ENCODE measurements at places on chromosomes 13 and 19.

DNA sequence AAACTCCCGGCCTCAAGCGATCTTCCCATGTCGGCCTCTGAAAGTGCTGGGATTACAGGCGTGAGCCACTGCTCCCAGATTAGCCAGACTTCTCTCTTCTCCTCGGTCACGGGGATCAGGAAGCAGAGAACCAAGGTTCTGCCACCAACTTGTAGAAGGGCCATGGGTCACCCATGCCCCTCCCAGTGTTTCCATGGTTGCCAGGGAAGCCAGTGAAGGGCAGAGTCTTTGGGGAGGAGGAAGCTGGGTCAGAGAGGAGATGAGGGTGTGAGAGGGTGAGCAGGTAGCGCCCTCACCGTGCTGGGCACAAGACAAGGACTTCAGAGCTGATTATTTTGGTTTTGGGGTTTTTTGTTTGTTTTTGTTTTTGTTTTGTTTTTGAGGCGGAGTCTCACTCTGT lies 77.1 kb downstream of the GNG7 start:
- peak; percentile 85 for DNase-seq

DNA sequence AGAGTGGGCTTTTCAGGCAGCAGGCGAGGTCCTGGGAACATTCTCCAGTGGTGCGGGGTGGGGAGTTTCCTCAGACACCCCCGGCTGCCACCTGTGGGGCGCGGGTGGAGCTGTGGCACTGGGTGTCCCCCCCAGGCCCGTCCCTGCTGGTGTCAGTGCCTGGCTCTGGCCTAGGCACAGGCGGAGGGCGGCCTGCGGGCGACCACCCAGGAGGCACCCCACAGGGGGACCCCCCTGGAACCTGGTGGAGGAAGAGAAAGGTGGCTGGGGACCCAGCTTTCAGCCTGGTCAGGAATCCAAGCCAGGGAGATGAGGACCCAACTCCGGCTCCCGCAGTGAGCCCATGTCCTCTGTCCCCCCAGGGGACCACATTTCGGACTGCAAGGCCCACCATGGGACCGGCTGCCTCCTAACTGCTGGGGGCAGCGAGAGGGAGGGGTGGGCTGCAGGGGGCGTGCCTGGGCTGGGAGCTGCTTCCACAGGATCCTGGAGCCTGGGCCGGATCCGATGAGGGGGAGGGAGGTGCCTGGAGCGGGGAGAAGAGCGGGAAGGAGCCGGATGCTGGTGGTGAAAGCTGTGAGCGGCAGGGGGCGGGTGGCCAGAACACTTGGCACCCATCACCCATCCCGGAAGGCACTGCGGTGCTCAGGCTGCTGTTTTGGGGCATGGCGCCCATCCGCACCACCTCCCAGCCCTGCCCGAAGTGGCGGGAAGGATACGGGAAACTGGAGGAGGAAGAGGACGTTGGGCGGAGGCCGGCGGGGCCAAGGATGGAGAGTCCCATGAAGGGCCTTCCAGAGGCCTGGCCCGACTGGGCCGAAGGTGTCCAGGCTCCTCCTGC lies 5.5 kb upstream of the CTXN1 start:
- DNase-seq, result no peak

- DNase-seq, result no peak
Observed at GRCh38 chr13:113550453-113550852, 34.1 kb upstream of the TFDP1 start.

DNA sequence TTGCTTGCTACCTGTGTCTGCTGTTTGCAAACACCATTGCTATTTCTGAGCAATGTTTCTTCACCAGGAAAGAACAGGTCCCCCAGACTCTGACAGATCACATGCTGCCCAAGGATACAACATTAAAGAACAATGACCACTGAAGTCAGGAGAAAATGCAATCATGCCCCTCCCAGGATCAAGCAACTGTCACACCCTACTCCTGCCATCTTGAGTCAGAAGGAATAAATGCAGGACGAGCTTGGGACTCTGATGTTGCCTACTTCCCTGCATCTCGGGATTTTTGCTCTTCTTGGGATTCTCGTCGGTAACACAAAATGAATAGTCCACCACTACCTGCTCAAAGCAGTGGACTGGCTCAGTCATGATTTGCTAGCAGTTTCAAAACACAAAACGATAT lies 490.6 kb downstream of the COG6 start:
- no peak for DNase-seq

- no peak for DNase-seq
Observed at GRCh38 chr13:108266321-108266990, 3.1 kb upstream of the TNFSF13B start.

- no peak for DNase-seq
Observed at GRCh38 chr13:49776871-49777270, 15.6 kb downstream of the KPNA3 start.

- DNase-seq, result no peak
Observed at GRCh38 chr13:49539313-49539712, 43.6 kb downstream of the PHF11 start.

DNA sequence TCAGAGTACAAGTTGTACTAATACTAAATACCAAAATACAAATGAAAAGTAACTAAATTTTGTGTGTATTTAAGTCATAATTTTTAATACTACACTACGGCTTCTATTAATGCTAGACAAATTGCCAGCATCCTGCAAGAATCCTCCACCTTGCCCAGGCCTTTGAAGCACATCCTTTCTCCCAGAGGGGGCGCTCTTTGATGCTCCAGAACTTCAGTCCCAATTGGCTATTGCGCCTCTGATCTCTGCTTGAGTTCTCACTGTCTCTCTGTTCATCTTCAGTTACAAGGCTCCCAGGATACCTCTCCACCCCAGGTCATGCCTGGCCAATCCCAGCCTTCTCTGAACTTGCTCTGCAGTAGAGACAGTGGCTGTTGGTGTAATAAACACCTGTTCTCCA lies 141.0 kb downstream of the DCLK1 start:
- DNase-seq, result no peak

GRCh38 chr13:27132538-27132937 lies 39.1 kb downstream of the USP12 start:
- no peak for DNase-seq

DNA sequence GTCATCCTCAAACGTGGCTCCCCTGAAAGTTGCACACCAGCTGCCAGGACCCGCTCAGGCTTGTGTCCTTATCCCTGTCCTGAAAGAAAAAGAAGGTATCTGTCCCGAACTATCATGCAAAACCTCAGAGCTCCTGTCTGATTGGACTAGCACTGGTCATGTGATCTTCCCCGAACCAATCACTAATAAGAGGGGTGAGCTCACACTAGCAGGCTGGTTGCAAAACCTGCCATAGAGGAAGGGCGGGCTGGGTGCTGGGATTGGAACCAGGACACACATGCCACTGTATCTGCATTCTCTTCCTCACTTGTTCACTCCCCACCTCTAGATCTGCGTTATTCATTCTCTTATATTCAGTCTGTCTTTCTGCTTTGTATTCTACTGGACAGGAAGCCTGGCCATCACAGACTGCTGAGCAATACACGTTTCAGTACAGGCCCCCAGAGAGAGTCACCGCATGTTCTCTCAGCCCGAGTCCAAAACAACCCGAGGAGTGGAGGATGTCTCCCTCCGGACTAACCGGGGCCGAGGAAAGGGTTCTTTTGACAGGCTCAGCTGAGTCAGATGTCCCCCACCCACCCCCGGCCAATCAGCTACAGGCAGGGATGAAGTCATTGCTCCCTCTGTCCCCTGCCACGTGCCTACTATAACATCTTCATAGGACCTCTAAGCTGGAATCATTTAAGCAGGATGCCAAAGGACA lies 97.7 kb downstream of the SIPA1L3 start:
- peak; percentile 85 for DNase-seq

DNA sequence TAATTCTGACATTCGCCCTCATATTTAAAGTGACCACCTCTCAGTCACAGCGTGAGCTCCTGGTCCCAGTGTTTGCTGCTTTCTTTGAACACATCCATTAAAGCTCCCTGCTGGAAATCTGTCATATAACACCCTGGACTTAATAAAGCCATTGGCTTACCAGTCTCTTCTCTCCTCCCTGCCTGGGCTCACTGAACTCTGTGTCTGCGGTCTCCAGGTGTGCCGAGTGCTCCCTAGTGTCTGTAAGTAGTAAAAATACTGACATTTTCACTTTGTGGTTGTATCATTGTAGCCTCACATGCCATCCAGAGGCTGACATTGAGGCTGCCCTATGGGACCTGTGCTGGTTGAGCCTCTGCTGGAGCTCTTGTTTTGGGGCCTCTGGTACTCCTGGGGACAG lies 2.6 kb upstream of the PSG11 start:
- DNase-seq, result no peak

- DNase-seq, result no peak
Observed at GRCh38 chr13:85864963-85865530, 65.8 kb upstream of the SLITRK6 start.

DNA sequence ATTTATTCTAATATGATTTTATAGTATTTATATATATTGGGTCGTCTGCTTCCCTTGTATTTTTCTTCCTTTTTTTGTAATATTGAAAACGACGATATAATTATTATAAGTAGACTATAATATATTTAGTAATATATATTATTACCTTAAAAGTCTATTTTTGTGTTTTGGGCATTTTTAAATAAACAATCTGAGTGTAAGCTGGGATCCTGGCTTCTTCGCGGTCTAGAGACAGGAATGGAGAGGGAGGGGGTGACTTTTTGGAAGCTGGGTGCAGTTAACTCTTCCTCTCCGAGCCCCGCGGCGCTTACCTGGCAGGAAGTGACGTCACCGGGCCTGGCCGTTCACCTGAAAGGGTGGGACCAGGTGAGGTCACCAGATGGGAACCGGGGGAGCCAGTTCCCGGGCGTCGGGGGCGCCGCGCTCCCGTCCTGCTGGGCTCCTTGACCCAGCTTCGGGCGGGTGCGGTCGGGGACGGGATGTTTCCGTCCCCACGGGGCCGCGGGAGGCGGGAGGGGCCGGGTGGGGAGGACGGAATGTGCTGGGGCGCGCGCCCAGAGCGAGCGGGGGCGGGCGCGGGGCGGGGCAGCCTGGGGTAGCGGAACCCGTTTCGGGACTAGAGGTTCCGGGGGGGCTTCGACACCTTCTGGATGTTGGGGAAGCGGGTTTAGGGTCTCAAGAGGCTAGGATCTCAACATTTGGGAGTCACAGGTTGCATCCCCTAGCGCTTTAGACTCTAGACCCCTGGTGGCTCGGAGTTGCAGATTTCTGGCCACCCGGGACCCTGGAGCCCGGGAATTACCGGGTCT lies 2.8 kb downstream of the ZFP36 start:
- peak; percentile 95 for DNase-seq

- DNase-seq, result no peak
Observed at GRCh38 chr13:36918246-36919131, 1.5 kb downstream of the SMAD9 start.

DNA sequence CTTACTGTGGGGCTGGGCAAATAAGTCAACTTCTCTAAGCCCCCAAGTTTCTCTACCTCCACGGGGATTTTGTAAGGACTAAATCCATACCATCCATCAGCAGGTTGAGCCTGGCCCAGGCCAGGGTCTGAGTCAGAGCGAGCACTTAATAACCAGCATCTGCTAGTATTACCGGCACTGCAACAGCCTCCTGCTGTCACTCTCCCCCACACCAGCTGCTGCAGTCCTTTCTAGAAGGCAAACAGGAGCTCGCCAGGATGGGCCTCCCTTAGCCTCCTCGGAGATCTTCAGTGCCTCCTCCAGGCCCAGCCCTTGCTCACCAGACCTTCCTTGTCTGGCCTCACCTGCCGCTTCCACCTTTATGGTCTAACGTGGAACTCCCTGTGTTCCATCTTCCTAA lies 3.2 kb downstream of the NAPA start:
- no peak for DNase-seq

DNA sequence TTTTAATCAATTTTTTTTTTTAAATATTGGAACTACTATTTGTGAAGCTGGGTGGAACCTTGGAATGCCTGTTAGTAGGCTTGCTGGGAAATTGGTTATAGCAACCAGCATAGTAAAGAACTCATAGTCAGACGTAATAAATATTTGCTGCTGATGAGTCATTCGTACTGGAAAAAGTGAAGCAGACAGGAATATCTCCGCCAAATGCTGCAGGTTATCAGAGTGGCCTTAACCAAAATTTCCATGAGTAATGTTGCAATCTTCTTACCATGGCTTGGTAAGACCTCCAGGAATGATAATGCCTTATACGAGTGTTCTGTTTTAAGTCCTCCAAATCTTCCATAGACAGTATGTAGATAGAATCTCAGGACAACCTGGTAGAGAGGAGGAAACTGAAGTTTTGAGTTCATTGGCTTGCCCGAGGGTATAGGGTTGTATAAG lies 34.2 kb downstream of the MBNL2 start:
- no peak for DNase-seq

- DNase-seq, result peak; percentile 84
Observed at GRCh38 chr19:41753159-41753558, 2.2 kb upstream of the CEACAM6 start.

- peak; percentile 88 for DNase-seq
Observed at GRCh38 chr19:47377208-47377701, 28.1 kb downstream of the DHX34 start.

- no peak for DNase-seq
Observed at GRCh38 chr19:1566392-1567115, 1.6 kb downstream of the MEX3D start.

DNA sequence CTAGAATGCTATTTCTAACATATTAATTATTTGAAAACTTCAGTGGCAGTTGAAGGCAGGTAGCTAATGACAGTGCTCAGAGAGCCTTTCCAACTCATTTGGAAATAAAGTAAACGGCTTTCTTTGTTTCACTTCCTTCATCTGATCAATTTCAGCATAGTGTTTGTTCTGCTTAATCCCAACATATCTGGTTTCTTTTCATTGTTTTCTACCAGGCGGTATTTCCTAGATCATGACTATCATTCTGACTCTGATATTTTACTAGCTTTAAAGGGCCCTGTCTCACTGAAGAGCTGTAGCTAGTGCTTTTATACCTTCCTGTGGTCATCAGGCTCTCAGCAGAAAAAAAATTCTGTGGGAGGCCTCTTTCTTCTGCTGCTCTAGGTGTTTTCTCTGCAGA lies 178.6 kb downstream of the RBM26 start:
- DNase-seq, result no peak

GRCh38 chr13:29648760-29649159 lies 53.3 kb upstream of the SLC7A1 start:
- DNase-seq, result no peak

GRCh38 chr13:107441279-107441678 lies 774.1 kb downstream of the LIG4 start:
- no peak for DNase-seq

DNA sequence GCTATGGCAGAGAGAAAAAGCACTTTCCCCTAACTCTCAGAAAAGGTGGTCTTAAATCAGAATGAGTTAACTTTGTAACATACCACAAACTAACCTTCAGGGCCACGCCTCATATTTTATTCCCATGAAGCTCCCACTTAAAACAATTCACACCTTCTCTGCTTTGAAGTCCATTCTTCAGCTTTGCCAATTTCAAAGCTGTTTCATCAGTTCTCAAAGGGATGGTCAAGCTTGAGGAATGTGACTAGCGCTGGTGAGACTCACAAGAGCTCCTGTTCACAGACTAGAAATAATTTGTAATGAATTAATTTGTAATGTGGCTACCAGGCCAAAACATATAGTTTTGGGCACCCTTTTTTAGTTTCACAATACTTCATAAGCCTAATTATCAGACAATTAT lies 68.2 kb downstream of the STK24 start:
- no peak for DNase-seq

DNA sequence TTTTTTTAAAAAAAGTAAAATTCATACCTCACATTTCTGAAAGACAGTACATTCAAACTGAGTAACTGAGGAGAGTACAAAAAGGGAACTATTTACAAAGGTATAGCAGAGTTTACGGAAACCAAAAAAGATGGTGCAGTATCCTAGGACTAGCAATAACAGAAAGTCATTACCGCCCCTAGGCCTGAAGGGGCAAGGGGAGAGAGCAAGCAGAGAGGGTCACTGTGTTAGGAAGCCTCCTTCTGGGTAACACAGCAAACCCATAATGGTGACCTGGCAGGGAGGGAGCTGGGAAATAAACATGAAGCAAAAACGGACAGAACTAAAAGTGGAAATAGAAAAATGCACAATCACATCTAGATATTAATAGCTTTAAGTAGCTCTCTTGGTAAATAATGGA lies 8.2 kb downstream of the VWA8 start:
- no peak for DNase-seq

All from cardiac septum (tissue), 1 donor.